Motor neuron (in vitro differentiated cells): ENCODE measurements at places on chromosomes 13 and 19. TPM values are rescaled to one million over a fixed set of nuclear protein-coding genes. Genes with fewer than 3 reads are reported as not detected.

DNA sequence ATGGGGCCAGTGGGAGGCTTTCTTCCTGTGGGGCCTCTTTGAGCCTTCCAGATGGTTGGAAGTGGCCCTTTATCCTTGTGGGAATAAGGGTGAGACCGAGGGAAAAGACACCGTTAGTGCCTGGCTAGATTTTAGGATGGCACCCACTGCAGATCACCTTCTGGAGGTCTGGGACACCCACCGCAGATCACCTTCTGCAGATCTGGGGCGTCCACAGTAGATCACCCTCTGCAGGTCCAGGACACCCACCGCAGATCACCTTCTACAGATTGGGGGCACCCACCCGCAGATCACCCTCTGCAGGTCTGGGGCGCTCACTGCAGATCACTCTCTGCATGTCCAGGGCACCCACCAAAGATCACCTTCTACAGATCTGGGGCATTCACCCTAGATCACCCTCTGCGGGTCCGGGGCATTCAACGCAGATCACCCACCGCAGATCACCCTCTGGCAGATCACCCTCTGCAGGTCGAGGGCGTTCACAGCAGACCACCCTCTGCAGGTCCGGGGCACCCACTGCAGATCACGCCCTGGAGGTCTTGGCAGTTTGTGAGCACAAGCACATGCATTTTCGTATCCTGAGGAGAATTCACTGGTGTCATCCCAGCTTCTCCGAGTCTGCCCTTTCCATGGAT lies 153.4 kb upstream of the TSHZ3 start:
- ATAC-seq: no peak

The SIGLECL1 gene
- not detected in 2 replicates for total RNA-seq

The CD177 gene
- total RNA-seq: not detected in 2 replicates

GRCh38 chr13:31310356-31310755 lies 110.6 kb downstream of the B3GLCT start:
- ATAC-seq: no peak

- ATAC-seq: peak; percentile 0
Measured at GRCh38 chr19:1110809-1111640, 7.2 kb downstream of the GPX4 start.

- peak; percentile 60 for ATAC-seq
Measured at GRCh38 chr19:53659292-53659691, 27.5 kb downstream of the DPRX start.

The PEAK3 gene
- total RNA-seq: 0.50 and 0.74 TPM in 2 replicates
